ENCODE measurements at places on chromosomes 7 and 10. TPM values are rescaled to one million over a fixed set of nuclear protein-coding genes. Genes with fewer than 3 reads are reported as not detected.
A peak's percentile ranks its signal among the peaks of the same experiment; 100 is the strongest.

SNCG gene
- 17.0 TPM for polyA plus RNA-seq

ANKRD22 gene
- not detected for polyA plus RNA-seq

- no peak for DNase-seq
Observed at GRCh38 chr7:8086239-8086638, 117.6 kb downstream of the GLCCI1 start.

CYP3A5 gene
- polyA plus RNA-seq, result 1.2 TPM

DNA sequence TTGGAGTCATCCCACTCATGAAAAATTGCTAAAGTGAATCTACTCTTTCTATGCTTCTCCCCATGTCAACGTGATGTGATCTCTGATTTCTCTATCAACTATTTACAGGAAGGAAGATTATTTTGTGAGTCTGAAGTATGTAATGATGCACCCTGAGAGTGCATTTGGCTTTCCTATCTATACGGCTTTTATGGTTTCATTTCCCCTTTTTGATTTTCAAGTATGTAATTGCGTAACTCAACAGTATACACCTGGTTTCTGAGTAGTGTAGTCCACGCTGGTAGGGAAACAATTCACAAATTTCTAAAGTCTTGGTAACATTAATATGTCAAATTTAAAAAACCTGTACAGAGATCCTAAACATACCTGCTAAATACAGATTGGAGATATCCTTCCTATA, 194.7 kb upstream of the SEMA3A start:
- no peak for DNase-seq

- DNase-seq, result no peak
Observed at GRCh38 chr10:44995914-44996669, 4.6 kb upstream of the ZNF22 start.

PTEN gene
- polyA plus RNA-seq, result 20.8 TPM

GRCh38 chr10:95241533-95241932, 47.5 kb downstream of the ACSM6 start:
- no peak for DNase-seq

- no peak for DNase-seq
Observed at GRCh38 chr7:126040114-126041045, 1110.8 kb upstream of the POT1 start.

- peak; percentile 46 for DNase-seq
Observed at GRCh38 chr7:69723663-69724062, 125.4 kb downstream of the AUTS2 start.

Measured in GM23338 (cell line).